ENCODE measurements at places on chromosomes 2 and 18.

- no peak for DNase-seq
These were observed 25.9 kb downstream of the SIGLEC15 start for GRCh38 chr18:45851161-45851925.

DNA sequence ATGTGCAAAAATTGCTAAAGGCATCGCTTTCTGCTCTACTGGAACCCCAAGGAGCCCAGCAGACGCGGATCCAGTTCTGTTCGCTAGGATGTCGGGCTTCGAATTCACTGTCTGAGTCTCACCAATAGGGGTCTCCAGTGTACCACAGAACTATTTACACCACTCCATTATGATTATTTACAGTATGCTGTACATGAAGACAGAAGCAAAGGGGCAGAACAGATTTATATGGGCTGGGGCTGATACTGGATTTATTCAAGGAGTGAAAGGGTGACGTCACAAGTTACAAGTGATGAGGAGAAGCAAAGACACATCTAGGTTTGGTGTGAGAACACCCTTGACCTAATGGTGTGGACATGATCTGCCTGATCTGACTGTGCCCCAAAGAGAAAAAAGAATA lies 185.3 kb upstream of the ATP5MC3 start:
- peak; percentile 1 for DNase-seq

- DNase-seq = no peak
These were observed 98.1 kb downstream of the ANTXR1 start for GRCh38 chr2:69111076-69111475.

GRCh38 chr18:76459687-76460350 lies 35.2 kb downstream of the ZNF516 start:
- no peak for DNase-seq

GRCh38 chr2:128501006-128501690 lies 182.5 kb upstream of the HS6ST1 start:
- no peak for DNase-seq

- DNase-seq = no peak
These were observed 16.9 kb downstream of the HS1BP3 start for GRCh38 chr2:20633794-20634506.

DNA sequence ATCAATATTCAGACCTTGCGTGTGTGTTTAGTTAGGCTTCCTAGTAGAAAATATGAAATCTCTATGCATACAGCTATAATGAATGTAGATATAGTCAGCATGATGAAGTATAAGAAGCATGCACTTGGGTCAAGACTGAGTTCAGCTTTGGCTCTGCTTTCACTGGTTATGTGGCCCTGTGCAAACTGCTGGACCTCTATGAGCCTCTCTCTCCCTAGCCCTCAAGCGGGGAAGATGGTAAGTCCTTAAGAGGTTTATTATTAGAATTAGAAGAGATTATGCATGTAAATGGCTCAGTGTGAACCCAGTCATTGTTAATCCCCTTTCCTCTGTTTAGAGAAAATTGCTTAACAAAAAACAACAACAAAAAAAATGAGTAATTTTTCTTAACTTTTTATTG lies 178.8 kb upstream of the NXPH2 start:
- DNase-seq = no peak

GRCh38 chr18:13137670-13138419 lies 80.7 kb upstream of the LDLRAD4 start:
- peak; percentile 71 for DNase-seq

DNA sequence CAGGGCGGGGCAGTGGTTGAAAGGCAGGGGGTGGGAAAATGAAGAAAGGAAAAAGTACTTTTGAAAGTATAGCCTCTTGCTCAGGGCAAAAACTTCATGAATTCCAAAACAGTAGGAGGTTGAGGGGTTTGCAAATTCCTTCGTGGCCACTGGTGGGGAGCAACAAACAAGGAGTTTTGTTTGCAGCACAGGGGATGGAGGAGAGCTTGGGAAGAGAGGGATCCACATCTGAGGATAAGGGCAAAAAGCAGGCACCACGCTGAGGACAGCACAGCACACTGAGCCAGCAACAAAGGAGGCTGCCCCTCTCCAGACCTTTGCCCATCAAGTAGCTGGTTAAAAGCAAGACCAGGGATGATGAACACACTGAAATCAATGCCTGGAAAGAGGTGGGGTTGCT lies 148.9 kb downstream of the TCF4 start:
- DNase-seq = no peak

DNA sequence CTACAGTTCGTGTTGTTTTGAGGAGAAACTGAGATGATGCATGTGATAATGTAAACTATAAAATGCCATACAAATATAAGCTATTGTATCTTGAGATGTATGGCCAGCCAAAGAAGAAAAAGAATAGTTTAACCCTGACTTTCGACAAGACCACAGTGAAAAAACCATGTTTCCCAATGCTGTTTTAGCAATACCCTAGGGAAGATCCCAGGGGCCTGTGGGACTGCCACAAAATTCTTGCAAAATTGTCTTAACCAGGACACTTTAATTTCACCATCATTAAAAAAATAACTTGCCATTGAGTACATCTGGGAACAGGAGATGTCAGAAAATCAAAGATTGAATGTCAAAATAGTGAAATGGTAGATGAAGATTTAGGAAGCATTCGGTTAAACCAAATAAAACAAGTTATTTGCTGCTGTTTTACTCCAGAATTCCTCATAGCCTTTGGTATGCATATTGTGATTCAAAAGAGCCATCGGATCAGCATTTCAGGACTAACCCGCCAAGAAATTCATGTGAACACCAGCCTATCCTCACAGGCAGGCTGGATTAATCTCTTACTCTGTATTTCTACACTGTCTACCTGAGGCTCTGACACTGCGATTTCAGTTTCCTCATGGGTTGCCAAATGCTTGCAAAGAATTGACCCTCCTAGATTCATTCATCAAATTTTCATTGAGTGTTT lies 49.0 kb upstream of the SP3 start:
- no peak for DNase-seq

- no peak for DNase-seq
These were observed 138.9 kb downstream of the PTH2R start for GRCh38 chr2:208545403-208546042.

GRCh38 chr2:216216951-216217903 lies 108.1 kb downstream of the XRCC5 start:
- no peak for DNase-seq

DNA sequence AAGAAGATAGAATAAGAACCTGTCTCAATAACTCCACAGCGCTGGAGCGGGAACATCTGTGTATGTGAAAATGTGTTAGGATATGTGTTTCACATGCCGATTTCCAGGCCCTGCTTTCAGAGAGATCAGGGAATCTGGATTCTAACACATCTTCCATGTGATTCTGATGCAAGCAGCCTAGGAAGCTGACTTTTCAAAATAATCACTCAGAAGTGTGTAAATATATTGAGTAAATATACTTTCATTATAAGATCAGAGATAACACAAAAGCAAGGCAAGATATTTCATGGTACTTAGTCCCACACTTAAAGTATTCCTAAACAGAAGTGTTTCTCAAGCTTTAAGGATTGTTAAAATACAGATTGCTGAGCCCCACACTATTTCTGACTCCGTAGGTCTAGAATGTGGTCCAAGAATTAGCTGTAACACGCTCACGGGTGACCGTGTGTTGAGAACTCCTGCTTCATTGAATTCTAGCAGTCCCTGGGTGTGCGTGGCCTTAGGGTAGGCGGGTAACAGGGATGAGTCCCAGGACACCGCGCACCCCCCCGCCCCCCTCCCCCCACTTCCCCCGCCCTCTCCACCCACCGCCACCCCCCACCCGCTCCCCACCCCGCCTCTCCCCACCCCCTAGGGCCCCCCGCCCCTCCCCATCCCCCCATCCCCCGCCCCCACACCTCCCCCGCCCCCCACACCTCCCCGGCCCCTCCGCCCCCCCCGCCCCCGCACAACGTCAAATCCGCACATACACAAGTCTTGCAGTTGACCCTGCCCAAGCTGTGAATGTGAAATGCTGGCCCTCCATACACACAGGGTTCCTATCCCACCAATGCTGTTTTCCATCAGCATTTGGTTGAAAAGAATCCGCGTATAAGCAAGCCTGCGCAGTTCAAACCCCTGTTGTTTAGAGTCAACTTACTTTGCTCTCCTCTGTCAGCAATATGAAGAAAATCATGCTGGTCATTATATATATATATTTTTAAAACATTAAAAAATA lies 94.2 kb upstream of the SLC39A10 start:
- DNase-seq = no peak

DNA sequence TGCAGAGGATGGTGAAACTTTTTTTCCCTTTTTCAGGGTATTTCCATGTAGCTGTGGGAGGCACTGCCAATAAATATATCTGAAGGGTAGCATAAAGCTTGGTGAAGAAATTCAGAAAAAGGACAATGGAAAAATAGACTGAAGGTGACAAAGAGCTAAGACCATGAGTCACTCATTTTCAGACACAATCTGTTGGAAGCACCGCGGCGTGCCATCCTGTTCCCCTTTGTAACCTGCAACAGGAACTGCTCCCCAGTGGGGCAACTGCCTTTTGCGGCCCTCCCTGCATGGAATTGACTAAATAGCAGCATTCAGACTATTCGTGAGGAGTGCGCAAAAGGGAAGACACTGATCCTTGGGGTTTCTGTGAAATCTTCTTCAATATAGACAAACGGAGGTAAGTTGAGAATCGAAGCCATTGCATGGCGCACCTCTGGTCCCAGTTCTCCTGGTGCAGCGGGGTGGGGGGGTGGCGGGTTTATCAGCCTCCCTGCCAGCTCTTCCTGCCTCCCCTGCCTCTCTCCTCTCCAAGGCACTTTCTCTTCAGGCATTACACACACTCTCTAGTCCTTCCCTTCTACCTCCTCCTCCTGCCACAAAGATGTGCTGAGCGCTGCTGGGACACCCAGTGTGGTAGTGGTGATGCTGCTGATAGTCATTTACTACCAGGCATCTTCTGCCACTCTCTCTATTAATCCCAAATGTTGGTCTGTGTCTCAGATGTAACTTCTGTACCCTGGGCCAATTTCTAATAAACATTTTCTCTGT lies 126.2 kb upstream of the TMEM200C start:
- DNase-seq = no peak

DNA sequence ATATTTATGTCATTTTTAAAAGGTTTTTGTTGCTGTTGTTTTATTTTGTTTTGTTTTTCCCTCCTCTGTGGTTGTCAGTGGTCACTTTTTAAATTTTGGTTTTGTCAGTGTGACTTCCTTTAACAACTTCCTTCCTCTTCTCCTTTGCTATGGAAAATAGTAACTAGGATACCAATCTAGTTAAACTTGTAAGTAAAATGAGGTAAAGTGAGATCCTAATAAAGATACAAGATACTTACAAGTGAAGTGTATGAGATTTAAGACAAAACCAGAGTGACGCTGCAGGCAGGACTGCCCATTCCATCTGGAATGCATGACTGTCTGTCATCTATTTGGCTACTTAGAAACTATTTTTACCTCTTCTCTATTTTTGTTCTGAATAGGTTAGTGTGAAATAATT lies 30.6 kb upstream of the CREB1 start:
- no peak for DNase-seq

- no peak for DNase-seq
These were observed 102.7 kb downstream of the SMIM21 start for GRCh38 chr18:75324686-75325257.

GRCh38 chr2:86533589-86533988 lies 29.7 kb downstream of the CHMP3 start:
- DNase-seq = no peak

GRCh38 chr18:28846958-28847357 lies 670.0 kb upstream of the CDH2 start:
- no peak for DNase-seq

DNA sequence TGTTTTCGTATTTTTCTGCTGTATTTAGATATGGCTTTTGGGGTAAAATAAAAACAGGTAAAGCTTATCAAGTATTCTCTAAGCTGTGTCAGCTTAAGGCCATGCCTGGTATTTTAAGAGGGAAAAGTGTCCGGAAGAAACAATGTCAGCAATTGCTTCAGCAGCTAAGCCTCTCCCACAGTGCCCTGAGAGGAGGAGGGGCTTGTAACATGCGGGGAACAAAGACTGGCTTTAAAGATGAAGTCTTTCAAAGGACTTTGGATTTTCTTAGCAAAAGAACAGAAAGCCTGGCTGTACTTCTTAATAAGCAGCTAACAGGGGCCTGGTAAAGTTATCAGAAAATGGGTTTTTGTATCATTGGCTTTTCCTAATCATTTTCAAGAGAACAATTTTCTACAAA lies 102.8 kb downstream of the PXDN start:
- no peak for DNase-seq

GRCh38 chr2:37091873-37092272 lies 7.6 kb downstream of the GPATCH11 start:
- no peak for DNase-seq

- no peak for DNase-seq
These were observed 326.1 kb upstream of the HS6ST1 start for GRCh38 chr2:128644718-128645256.

DNA sequence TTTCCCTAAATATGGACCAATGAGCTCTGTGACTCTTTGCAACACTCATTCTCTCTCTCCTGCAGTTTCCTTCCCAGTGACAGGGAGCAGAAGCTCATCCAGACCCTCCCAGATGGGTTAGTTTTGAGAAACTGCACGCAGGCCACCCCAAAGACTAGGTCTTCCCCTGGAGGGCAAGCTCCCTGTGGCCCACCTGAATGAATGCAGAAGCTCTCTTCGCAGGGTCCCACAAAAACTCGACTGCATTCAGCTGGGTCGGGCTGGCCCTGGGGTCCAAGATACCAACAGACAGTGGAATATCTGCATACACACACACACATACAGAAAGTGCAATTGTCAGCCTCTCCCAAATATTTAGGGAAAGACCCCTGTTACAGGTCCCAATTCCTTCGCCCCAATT lies 37.0 kb downstream of the TFCP2L1 start:
- no peak for DNase-seq

GRCh38 chr2:1642066-1642861 lies 102.1 kb downstream of the PXDN start:
- DNase-seq = no peak

GRCh38 chr2:171139860-171140259 lies 20.8 kb downstream of the TLK1 start:
- no peak for DNase-seq

DNA sequence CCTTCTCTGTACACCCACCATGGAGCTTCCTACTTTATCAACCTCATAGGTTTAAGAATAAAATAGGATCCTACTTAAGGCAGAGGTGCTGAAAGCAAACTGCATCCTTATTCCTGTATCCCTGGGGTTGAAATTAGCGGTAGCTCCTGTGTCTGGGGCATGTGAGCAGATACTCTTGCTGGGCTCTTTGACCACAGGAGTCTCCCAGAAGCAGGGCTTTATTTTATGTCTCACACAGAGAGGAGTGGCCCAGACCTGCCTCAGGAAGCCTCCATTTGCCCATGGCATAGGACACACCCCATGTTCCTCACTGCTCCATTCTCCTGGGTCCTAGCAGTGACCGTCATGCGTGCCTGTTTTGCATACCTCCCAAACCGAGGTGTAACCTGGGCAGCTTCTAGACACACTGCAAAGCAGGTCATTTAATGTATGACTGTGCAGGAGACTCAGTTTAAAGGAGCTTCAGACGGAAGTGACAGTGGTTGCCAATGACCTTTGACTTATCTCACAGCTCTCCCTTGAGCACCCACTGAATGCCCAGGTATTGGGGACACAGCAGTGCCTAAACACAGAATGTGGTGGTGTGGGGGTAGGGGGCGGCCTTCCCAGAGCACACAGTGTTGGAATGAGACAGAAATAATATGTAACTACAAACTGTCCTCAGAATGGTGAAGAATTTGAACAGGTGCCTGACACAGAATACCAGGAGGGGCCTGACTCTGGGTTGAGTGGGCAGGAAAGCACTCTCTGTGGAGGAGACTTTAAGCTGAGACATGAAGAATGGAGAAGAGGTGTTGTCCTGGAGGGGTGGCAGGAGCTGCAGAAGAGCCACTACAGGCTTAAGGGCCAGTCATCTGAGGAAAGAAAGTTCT lies 3.7 kb downstream of the TMEM37 start:
- DNase-seq = no peak

Measured in CD8-positive, alpha-beta memory T cell (primary cell).